ENCODE measurements at places on chromosomes 4 and X. TPM values are rescaled to one million over a fixed set of nuclear protein-coding genes. Genes with fewer than 3 reads are reported as not detected.

PLP1 gene
- total RNA-seq, result not detected

ASB12 gene
- total RNA-seq, result not detected

PDLIM3 gene
- total RNA-seq, result 4.3 TPM

ZMAT1 gene
- 0.24 TPM for total RNA-seq

DOK7 gene
- total RNA-seq, result 5.5 TPM

SLC38A5 gene
- total RNA-seq, result 301 TPM

GAGE12E gene
- total RNA-seq, result not detected

Measured in tracheal epithelial cell (primary cell).